ENCODE measurements at places on chromosomes 16 and 17.

DNA sequence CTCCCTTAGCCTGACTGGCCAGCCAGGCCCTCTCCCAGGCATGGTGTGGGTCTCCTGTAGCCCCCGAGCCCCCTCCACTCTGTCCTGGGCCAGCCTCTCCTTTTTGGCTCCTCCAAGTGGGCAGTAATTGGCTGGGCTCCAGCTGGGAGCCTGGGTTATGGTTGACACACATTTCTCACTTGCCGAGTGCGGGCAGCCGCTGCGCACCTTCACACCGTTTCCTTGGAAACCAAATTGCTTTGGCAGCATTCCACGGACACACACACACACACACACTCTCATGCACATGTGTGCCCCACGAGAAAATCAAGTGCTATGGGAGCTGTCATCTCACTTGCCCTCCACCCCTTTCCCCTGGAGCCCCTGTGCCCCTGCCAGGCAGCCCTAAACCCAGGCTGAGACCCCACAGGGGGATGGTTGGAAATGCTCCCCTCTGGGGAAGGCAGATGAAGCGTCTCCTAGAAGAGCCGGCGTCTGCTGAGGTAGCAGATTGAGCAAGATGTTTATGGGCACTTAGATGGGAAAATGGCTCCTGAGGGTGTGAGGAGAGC, 402.7 kb upstream of the TNRC6C start:
- DNase-seq = peak; percentile 91

- no peak for DNase-seq
These were observed 121.2 kb downstream of the ANKFN1 start for GRCh38 chr17:56274491-56274890.

DNA sequence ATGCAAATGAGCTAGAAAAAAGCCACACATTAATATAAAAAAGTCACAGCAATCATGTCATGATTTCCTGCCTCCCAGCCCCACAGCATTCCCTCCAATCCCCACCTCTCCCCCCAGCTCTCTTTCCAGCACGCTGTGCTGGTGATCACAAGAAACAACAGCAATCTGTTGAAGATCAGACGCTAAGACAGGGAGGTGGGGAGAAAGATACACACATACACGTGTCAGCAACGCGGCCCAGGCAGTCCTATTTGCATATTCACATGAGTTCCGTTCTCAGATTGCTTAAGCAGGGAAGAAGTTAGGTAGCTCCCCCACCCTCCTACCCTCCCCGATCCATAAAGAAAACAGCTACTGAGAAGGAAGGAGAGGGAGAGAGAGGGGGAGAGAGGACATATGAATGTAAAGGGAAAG, 405.5 kb upstream of the PSMD7 start:
- DNase-seq = no peak

GRCh38 chr16:88922114-88922825, 54.7 kb downstream of the CBFA2T3 start:
- DNase-seq = no peak

DNA sequence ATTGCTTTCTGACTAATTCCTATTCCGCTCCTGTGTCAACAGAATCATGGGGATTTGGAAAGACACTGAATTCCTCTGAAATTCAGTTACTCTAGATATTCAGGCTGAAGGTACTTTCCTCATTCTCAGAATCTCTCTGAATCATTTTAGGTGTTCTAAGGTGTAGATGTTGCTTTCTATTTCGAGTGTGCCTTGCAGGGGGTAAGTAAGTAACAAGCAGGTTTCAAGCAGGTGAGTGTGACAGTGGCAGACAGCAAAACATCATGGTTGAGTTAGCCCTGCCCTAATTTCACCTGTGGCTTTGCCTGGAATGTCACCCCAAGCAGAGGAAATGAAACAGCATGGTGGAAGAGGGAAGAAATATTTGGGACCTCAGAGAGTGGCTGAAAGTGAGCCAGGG, 75.1 kb downstream of the SHISA9 start:
- DNase-seq = no peak

DNA sequence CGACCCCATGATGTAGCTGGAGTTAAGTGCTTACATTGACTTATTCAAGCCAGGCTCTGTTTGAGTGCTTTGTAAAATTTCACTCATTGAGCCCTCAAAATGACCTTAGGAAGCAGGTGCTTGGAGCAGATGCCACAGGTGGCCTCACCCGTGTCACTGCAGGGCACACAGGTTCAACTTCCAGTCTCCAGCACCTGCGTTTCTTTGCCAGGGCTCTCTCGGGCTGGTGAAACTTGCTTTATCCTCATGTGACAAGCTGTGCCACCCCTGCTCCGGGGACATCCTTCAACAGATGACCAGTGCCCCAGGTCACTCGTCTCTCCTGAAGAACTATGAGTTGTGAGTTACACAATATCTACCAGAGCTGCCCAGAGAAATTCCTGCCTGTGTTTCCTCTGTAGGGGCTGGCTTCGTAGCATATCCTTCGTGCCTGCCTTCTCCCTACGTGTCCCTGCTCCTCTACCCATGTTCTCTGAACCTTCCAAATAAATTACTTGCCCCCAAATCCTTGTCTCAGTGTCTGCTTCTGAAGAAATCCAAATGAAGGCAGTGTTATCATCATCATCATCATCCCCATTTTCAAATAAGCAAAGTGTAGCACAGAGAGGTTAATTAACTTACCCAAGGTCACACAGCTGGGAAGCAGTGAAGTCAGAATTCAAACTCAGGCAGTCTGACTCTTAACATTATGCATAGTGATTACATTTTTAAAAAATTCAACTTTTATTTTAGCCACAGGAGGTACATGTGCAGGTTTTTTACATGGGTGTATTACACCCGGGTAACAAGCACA, 352.5 kb downstream of the NPIPA8 start:
- no peak for DNase-seq

DNA sequence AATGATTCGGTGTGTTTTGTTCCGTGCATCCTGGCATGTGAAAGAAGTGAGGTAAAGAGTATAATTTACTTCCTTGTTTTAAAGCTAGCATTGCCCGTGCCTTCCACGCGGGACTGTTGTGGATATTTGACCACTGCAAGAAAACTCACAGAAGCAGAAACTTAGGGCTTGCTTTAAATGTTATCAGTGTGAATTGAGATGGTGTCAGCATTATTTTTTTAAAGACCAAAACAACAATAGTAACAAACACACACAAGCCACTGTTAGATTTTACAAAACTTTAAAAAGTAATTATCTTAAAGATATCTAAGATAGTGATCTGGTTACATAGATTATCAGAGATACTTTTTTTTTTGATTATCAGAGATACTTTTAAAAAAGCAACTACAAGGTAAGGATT, 47.4 kb downstream of the WWOX start:
- DNase-seq = no peak

GRCh38 chr16:89292443-89293078, 75.1 kb downstream of the ZNF778 start:
- DNase-seq = no peak

DNA sequence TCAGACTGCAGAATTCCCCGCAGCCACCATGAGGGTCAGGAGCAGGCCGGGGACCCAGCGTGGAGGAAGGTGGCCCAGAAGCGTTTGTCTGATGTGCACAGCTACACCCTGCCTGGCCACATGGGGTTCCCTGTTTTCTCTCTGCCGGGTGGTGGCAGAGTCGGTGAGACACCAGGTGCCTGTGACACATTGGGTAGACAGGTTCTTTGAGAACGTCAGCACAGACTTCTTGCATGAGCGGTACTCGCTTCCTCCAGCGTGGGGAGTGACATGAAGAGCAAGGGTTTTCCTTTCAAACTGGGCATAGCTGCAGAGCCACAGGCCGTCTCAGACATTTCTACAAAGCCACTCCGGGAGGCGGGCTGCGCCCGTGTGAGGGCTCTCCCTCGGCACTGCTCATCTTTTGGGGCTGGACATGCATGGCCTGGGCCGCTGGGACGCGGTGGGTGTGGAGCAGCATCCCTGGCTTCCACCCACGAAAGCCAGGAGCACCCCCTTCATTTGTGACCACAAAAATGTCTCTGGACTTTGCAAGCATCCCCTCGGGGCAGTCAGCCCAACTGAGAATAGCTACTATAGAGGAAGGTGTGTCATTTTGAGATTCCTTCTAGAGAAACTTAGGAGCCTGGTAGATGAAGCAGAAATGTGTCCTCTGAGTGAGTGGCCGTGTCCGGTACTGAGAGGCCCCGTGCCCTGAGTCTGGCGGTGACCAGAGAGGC, 26.0 kb downstream of the NME3 start:
- no peak for DNase-seq

DNA sequence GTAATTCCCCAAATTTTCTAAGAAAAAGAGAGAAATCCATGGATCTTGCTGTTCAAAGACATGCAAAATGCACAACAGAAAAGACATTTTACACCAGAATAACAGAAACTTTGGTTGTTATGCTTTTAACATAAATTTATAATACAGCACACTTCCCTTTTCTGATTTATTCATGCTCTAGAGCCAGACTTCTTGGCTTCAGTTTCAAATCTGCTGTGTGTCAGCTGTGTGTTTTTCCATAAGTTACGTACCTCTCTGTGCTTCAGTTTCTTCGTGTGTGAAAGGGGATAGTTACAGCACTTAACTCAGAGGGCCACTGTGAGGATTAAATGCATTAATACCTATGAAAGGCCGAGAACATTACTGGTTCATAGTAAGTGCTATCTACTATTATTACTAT, 6.8 kb upstream of the CCL3L1 start:
- DNase-seq = no peak

Data from spinal cord (tissue), 10 donors.